ENCODE measurements at places on chromosomes 6 and 20.

DNA sequence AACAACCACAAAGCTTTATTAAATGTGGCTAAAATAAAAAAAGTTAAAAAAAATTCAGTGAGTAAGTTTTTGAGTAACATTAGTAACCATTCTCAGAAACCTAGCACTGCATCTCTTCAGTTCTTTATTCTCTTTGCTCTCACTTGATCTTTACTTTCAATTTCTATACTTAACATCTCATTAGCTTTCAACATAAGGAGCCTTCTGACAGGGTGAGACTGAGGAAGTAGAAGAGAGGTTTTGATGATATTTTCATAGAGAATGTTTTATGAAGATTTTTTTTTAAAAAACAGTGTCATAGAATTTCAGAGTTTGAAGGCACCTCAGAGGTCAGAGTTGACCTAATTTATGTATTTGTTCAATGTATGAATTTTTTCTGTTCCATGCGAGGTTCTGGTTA, 60.8 kb downstream of the FAM83B start:
- DNase-seq, result no peak

DNA sequence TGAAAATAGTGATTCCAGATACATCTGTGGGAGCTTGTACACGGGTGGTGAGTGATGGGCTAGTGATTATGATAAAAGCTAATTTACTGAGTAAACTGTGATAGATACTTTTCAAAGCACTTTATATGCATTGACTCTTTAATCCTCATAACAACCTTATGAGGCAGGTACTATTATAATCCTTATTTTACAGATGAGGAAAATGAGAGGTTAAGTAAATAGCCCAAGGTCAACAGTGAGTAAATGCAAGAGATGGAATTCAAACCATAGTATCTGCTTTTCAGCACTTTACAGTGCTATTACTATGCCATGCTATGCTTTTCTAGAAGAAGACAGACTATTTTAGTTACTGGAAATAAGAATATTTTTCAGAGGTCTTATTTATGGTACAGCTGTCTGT, 320.9 kb upstream of the CITED2 start:
- no peak for DNase-seq

DNA sequence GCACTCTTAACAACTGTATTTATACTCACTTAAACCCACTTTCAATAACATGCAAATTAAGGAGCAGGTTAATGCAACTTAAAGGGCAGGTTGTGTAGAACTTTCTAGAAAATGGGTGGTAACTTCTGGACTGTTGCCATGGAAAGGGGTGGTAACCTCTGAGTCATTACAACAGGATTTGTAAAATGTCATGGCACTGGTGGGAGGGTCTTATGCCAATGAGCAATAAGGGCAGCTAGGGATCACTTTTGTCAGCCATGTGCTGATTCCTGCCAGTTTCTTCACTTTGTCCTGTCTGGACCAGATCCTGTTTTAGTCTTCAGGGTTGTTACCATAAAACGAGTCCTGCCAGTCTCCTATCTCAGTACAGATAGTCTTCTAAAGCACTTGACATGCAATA, 560.5 kb upstream of the PTCHD4 start:
- DNase-seq, result no peak

GRCh38 chr6:149334682-149335160, 17.2 kb downstream of the TAB2 start:
- DNase-seq, result no peak

Data from NCI-H1417 treated with DMSO at 0.1 percent for 48 hours (cell line).